Stimulated activated CD8-positive, alpha-beta memory T cell treated with anti-CD3 and anti-CD28 coated beads, Interleukin-2, amount 100 ng/mL, for 1 hour (primary cell): ENCODE measurements at places on chromosomes 5 and 9.
A peak's percentile ranks its signal among the peaks of the same experiment; 100 is the strongest.

DNA sequence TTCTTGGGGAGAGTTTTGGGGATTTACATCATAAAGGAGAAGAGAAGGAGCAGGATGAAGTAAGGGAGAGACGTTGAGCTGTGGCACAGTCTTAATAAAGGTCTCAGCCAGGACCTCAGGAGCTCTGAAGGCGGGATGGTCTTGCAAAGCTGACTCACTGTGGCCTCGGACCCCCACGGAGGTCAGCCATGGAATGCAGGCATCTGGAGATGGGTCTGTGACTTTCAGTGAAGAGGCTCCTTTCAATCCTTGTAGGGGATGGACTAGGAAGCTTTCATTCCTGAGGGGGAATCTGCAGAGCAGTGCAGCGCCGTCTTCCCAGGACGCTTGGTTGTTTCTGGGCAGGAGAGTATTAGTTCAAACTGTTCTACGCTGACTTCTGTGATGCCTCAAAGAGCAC, 65.7 kb upstream of the BASP1 start:
- DNase-seq, result no peak

DNA sequence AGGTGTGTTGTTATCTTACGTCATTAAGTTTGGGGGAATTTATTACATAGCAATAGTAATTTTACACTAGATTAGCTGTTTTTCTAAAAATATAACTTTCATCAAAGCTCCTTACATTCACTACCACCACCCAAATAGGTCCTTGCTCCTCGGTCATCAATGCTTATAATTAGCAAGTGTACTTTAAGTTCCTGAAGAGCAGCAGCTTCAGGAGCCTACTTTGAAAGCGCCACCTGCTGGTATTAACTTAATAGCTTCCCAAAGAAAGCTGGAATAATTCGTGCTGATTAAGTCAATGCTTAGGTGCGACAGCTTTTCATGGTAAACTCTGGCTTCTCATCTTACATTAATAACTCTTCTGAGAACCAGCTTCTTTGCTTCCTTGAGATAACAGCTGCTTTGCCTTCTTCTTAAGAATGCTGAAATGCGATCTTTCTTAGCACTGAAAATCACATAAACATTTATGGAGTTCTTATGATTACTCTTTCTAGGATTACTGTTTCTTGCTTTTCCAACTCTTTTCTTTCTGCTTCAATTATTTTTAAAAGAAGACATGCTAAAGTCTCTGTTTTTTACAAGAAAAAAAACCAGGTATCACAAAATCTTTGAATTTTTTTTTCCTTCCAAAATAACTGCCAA, 10.0 kb upstream of the C5 start:
- DNase-seq, result no peak

DNA sequence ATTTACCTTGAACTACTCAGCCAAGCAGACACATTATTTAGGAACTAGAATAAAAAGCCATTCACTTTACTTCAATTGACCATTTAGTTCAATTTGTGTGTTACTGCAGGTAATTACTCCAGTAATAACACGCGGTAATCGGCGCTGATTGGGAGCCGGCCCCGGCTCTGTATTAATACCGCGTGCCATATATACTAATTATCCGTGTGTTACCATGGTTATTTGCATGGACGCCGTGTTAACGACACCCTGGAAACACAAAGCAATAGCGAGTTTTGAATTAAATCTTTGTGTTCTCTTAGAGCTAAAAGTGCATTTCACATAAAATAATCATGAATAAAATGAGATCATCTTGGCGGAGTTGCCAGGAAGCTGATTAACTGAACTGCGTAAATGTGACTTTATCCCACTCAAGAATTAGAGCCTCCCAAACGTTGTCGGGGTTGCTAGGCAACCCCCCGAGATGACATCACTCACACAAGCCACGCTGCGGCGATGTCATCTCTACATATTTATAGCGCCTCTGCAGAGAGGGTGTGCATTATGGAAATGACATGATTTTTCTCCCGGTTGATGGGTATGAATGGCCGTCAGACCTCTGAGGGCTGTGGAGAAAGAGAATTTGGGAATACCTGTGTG, 41.4 kb upstream of the RNU6ATAC start:
- DNase-seq, result no peak

- no peak for DNase-seq
Measured at GRCh38 chr5:91332267-91333045, 50.7 kb downstream of the ARRDC3 start.

- DNase-seq, result no peak
Measured at GRCh38 chr5:81895307-81895706, 76.5 kb upstream of the ATG10 start.

- no peak for DNase-seq
Measured at GRCh38 chr9:92637326-92637725, 32.6 kb downstream of the IPPK start.

- no peak for DNase-seq
Measured at GRCh38 chr5:1367149-1367548, 22.2 kb upstream of the CLPTM1L start.

DNA sequence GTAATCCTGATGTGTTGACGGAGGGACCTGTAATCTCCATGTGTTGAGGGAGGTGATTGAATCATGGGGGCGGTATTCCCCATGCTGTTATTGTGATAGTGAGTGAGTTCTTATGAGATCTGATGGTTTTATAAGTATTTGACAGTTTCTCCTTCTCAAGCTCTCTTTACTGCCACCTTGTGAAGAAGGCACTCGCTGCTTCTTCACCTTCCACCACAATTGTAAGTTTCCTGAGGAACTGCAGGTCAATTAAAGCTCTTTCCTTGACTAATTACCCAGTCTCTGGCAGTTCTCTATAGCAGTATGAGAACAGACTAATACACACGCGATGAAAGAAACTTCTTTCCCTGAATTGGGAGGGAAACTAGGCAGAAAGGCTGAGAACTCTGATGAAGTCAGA, 141.1 kb upstream of the RAD23B start:
- DNase-seq, result no peak

GRCh38 chr5:129392681-129393080, 67.4 kb upstream of the ADAMTS19 start:
- DNase-seq, result no peak

DNA sequence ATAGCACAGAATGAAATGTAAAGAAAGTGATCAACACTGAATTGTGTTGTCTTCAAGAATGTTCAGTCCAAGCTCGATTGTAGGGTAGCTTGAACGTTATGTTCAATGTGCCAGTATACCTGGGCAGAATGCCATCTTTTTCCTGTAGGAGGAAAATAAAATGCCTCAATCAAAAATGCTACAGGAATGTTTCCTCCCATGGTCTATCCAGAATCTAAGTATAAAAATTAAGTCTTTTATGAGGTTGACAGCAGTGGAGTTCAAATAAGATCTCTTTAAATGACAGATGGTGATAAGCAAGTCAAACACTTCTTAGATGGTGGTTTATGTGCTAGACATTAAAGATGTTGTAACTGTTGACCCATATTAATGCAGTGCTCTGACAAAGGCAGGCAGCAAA, 488.6 kb downstream of the CSNK1G3 start:
- DNase-seq, result no peak

- DNase-seq, result no peak
Measured at GRCh38 chr9:100394816-100395215, 32.1 kb upstream of the MSANTD3 start.

DNA sequence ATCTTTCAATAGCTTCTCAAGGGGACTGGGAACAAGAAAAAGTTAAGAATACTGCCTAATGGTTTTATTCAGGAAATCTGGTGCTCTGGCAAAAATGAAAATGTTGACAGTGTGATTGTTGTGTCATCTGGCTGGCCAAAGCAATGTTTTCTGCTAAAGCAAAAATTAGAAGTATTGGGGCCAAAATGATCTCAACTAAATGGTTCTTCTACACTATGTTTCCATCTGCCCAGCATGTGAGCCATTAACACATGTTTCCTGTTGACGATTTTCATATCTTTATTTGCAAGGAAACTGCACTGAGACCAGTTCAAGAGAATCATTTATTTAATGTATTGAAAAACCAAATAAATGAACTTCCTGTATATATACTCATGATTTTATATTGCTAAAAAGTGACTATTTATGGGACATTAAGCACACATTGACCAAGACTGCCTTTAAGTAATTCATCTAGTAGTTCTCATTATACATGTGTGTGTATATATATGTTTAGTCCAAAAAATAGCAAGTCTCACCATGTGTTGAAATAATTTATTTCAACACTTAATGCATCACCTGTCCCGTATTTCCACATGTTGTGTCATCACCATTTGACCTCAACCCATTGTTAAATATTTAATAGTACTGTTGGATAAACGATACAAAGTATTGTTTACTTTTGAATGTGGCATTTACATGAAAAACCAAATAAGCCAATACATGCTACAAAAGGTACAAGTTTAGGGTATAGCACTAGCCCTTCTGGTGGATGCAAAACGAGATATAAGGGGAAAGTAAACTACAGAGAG, 7.5 kb upstream of the FST start:
- no peak for DNase-seq

DNA sequence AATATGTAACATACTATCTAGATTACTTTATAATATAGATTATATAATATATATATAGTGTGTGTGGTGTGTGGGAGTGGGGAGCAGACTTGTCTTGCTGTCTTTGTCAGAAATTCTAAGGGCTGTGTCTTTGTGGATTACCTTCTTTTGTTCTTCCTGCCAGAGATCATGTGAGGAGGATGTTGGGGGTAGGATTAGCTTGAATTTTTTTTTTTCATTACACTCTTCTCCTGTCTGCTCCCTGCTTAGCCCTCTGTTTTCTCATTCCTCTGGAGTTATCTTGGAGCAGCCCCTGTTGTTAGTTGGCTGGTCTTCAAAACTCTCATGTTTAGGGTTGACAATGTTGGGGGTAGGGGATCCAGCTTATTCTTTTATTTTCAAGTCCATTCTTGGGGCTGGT, 21.0 kb upstream of the C9orf40 start:
- DNase-seq, result no peak

- DNase-seq, result no peak
Measured at GRCh38 chr5:141877356-141878185, 639 bp downstream of the PCDH1 start.

DNA sequence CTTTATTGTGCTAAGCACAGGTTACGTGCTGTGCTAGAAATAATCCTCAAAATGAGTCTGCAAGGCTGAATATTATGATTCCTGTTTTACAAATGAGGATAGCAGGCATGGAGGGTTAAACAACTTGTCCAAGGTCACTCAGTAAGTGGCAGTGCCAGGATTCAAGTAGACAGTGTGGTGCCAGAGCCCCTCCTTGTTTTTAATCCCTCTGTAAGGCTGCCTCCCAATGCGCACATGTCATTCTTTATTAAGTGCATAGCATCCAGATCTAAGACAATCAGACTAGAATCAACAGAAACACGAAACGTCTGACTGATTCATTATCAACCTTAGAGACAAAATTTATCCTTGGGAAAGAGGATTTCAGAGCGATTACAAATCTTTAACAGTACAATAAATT, 199.6 kb downstream of the SMARCA2 start:
- no peak for DNase-seq

DNA sequence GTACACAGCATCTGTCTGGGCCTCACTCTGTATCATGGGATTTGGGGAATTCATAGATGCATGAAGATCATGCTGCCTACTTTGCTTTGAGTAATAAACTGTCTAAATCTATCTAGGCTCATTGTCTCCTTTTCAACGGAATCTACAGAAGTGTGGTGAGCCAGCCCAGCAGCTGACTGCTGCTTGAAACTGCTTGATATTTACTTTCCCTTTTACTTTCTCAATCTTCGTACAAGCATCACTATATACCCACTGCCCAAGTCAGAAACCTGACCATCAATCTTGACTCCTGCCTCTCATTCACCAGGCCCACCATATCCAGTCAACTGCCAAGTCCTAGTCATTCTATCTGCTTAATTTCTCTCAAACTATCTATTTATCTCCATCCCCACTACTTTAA, 142.9 kb downstream of the NR2F1-AS1 start:
- DNase-seq, result no peak

- DNase-seq, result no peak
Measured at GRCh38 chr9:111766066-111766465, 28.7 kb downstream of the SHOC1 start.

DNA sequence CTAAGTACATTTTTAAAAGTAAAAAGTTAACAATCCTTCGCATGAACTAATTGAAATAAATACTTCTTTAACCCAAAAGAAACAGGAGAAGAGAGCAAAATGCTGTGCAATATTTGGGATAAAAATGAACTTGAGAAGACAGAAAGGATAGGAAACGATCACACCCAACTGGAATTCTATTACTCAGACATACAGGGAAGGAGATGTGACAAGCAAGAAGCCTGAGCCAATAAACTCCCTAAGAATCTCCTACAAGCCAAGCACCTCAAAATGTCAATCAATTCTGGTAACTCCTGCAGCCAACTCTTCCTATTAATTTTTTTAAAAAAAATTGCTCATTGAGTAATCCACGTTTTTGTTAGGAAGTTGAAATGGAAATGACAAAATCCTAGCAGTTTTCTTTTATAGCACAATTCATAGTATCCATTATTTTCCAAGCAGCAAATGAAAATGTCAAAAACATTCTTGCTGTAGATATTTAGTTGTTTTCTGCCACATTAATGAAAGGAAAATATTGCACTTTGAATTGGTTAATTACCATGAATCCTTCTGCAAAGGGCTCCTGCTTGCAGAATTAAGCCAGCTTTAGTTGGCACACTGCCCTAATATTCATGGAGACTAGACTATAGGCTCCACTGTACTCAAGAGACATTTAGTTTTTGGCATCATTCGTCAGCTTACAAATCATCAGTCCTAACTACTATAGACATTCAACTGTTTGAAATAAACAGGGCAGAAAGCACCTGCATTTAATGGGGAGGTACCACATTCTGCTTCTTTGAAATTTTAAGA, 89.0 kb downstream of the RFX3 start:
- no peak for DNase-seq

GRCh38 chr5:110514030-110514429, 212.4 kb downstream of the TMEM232 start:
- no peak for DNase-seq

GRCh38 chr5:107564931-107565372, 105.8 kb downstream of the EFNA5 start:
- no peak for DNase-seq

- no peak for DNase-seq
Measured at GRCh38 chr5:43236653-43237355, 44.8 kb downstream of the NIM1K start.

DNA sequence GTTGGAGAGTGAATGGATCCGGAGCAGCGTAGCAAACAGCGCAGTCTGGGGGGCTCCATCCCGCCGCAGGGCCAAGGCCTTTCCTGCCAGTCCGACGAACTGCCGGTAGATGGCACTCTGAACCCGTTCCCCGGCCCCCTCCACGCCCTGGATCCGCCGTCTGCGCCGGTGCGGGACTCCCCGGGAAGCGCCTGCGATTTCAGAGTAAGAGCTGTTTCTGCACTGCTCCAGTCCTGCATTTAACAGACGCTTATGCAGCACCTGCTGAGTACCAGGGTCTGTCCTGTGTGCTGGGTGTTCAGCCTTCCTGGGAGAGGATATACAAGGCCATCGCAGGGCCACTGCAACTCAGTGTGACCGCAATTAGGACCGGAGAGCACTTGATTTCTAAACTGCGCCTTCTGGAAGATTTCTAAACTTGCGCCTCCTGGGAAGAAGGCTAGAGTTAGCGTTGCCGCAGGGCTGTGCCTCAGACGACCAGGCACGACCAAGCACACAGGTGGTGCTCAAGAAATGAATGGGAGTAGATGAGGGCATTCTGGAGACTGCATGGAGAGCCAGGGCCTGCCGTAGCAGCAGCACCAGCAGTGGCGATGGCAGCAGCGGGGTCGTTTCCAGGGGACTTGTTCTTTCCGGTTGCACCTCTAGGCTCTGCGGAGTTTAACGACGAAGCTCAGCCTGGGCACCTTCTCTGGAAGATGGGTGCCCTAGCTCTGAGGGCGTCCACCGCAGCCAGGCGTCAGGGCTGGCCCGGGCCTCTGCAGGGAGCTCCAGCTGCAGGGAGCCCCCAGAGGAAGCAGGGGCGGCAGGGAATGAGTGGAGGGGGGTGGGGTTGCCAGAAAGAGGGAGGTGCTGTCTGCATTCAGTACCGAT, 14.3 kb upstream of the TIFAB start:
- peak; percentile 47 for DNase-seq
